ENCODE measurements at places on chromosomes 7 and 10.

- DNase-seq = peak; percentile 76
Observed at GRCh38 chr7:159012353-159013069, 132.2 kb downstream of the VIPR2 start.

DNA sequence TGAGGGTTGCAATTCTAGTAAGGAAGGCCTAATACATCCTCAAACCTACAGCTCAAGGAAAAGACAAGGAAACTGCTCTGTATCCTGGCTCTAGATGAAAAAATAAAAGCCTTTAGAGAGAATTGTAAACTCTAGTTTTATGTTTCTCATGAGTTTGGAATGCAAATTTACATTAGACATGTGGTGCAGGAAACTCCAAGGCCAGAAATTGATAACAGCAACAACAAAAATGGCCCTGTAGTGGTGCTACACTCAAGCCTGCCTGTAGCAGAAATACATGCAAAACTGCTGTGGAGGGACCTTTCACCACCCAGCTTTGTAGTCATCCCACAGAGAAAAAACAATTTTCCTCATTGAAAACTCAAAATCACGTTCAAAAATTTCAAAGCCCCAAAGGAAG is 546.7 kb upstream of the LRRN3 start:
- DNase-seq = no peak

- peak; percentile 54 for DNase-seq
Observed at GRCh38 chr7:10122551-10123100, 851.0 kb upstream of the PHF14 start.

DNA sequence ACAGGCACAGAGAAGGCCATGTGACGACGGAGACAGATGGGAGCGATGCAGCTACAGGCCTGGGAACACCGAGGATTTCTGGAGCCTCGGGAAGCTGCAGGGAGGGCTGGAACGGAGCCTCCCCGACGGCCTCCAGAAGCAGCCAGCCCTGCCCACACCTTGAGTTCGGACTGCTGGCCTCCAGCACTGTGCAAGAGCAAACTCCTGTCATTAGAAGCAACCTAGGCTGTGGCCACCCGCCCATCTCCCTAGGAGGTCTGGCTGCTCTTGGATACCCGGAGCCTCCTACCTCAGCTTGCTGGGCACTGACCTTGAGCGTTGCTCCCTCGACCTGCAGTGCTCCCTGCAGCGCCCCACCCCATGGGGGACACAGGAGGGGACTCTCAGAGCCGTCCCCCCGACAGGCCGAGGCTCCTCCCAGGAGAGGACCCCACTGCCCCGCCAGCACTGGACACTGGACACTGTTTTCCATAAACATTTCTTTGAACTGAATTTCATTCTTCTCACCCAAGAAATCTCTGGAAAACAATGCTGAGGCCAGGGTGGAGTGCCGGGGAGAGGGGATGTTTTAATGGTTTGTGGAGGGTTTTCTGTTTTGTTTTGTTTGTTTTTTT is 22.5 kb upstream of the TNRC18 start:
- DNase-seq = no peak

DNA sequence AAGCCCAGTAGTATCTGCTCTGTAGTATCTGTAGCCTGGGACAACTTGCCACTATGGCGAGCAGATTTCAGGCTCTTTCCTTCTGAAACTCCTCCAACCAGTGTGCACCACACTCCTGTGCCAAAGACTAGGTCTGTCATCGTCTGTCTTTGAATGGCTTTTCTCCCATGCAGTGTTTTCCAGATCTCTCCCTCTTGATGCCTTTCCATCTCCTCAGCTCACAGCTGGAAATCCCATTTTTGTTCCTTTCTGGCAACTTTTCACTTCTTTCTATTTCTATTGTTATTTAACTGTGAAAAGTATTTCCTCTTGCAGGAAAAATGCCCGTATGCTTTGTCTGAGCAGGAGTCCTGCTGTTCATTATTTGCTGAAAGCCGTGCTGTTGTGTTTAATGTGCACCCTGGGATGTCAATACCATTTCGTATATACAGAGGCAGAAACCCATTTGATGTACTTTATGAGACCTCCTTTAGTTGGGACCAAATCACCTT is 373.7 kb downstream of the PHTF2 start:
- no peak for DNase-seq

DNA sequence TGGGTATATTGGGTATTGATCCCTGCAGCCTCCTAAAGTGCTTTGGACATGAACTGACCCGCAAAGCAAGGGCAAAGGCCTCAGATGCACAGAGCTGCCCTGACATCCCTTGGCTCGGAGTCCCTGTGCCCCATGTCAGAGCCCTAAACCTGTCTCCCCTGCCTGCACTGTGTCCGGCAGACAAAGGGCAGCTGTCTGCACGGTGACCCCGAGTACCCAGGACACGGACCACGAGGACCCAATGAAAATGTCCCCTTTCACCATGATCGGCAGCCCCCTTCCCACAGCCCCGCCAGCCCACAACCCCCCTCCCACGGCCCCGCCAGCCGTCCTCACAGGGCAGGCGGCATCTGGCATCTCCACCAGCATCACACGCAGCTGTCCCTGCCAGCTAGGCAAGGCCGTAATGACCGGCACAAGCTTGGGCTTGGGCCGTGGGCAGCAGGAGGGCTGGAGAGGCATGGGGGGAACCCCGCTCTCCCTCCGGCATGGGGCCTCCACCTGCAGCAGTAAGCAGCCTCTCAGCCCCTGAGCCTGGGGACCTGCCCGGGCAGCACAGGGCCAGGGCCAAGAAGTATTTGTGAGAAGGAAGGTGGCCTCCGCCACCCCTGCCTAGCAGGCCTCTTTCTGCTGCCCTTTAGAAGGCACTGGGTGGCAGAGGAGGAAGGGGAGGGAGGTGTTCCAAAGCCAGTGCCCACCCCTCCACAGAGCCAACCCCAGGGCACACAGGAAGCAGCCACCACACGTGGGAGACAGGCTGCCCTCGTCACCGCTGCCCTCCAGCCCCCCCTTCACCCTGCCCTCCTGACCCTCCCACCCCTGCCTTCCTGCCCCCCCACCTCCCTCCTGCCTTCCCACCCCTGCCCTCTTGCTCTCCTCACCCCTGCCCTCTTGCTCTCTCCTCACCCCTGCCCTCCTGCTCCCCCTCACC is 10.1 kb downstream of the NUDT1 start:
- no peak for DNase-seq

DNA sequence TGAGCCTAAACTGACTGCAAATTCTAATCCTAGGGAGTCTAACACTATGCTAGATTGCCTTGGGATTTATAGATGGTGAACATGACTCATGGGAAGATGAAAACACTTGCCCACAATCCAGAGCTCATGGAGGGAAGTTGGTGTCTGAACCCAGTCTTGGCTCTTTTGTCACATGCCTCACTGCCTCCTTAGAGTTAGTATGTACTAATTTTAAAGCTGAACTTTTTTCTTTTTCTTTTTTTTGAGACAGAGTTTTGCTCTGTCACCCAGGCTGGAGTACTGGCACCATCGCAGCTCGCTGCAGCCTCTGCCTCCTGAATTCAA is 14.4 kb downstream of the MRPL32 start:
- DNase-seq = no peak

- DNase-seq = no peak
Observed at GRCh38 chr7:72429316-72429715, 17.2 kb upstream of the CALN1 start.

DNA sequence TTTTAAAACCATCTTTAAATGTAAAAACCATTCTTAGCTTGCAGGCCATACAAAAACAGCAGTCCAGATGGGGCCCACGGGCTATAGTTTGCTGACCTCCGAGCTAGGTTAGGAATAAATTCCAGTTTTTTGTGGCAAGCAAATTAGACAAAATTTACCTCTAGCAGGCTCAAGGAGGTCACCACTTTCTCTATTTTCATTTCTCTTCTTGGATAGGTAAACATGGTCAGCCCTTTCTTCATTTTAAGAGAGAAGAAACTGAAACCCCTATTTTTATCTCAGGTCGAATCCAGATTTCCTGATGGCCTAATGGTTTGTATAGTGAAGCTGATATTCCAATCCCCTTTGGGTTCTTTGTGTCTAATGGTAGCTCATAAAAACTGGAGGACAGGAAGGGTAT is 10.7 kb downstream of the IKZF5 start:
- DNase-seq = no peak

- no peak for DNase-seq
Observed at GRCh38 chr10:76086170-76086760, 654.8 kb downstream of the LRMDA start.

All from heart left ventricle (tissue), 16 donors.